Left kidney (tissue), 8 donors: ENCODE measurements at places on chromosomes 7 and 10. TPM values are rescaled to one million over a fixed set of nuclear protein-coding genes. Genes with fewer than 3 reads are reported as not detected.

DNA sequence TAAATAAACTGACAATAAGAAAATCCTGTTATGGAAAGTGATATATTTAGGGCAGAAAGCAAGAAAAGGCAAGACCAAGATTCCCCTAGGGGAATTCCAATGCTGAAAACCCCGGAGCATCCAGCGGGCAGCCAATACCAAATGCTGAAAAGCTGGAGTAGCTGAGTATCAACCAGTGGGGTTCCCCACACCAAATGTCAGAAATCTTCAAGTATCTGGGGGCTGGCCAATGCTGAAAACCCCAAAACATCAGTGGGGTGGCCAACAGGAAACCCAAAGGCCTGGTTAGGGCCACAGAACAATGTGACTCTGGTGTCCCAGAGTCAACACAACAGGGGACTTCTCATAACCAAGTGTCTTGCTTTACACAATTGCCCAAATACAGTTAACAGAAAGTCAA is 271.8 kb upstream of the CACNA2D1 start:
- DNase-seq, result no peak

DNA sequence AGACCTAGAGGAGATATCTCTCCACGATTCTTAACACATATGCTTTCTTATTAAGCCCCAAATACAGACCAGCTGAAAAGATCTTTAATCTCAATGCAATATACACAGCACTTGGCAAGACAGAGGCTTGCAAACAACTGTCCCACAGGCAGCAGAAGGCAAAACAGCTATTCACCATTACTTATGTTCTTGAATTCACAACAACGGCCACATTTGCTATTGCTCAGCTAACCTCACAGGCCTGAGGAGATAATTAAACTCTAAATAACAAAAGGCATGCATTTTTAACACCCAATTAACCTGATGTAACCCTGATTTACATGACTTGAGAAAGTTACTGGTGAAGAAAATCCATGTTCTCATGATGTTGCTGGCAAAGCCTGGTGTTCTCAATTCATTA is 216.4 kb downstream of the CRPPA start:
- no peak for DNase-seq

DNA sequence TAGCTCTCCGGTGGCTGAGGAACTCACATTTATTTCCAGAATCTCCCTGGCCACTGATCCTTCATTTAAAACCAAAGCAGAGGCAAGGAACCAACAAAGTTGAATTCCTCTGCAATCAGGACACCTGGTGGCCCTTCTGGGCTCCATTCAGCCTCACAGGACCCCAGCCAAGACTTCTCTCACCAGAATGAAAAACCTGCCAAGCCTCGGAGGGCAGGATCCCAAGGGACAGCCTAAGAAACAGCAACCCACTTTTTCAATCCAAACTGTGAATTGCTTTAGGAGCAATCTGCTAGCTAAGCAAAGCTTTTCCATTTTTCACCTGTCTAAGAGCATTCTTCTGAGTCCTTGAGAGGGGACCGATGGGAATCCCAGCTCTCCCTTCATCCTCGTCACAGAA is 34.6 kb downstream of the OAT start:
- DNase-seq, result no peak

- no peak for DNase-seq
These were observed 9.5 kb downstream of the SEMA3D start for GRCh38 chr7:85177316-85177715.

- no peak for DNase-seq
These were observed 27.1 kb downstream of the AKR1B1 start for GRCh38 chr7:134431815-134432214.

DNA sequence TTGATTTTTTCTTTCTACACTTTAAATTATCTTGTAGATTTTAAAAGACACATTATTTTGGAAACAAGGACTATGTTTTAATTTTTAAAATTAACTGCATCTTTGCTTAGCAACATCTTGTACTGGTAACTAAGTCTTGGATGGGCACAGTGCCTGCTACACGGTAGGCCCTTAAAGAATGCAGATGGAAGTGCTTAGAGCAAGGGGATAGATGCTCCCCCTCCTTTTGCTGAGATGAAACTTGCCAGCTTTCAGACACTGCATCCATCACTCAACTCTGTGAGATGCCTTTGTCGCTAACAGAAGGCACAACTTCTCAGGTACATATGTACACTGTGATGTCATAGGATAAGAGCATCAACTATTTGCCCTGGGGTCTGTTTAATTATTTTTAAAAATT is 103.9 kb downstream of the LRRC18 start:
- DNase-seq, result no peak

- DNase-seq, result no peak
These were observed 76.2 kb downstream of the CTBP2 start for GRCh38 chr10:125084191-125084613.

DNA sequence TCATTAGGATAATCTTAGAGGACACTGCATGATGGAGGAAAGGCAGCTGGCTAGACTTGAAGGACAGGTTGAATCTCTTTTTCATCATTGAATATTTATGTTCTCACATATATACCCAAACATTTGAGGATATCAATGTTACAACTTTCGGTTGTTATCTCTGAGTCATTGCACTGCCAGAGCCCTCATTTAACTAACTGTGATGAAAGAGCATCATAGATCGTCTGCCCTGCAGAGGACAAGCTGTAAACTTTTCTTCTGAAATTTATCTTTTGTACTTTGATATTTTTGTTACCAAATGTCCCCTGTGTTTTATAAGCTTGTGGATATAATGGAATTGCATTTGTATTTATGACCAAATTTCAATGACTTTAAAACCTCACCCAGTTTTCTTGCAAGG is 298.7 kb downstream of the PHF14 start:
- DNase-seq, result no peak

GRCh38 chr7:93117852-93118530 is at the start of gene SAMD9:
TSS of gene SAMD9 (minus strand) at chr7:93117979. CDS start at chr7:93106097, 11,882 bp downstream.
- peak; percentile 68 for DNase-seq

GRCh38 chr7:44324204-44324480 is 1.3 kb downstream of the CAMK2B start:
- DNase-seq, result no peak

- no peak for DNase-seq
These were observed 367.8 kb upstream of the ZMIZ1 start for GRCh38 chr10:78700816-78701520.

DNA sequence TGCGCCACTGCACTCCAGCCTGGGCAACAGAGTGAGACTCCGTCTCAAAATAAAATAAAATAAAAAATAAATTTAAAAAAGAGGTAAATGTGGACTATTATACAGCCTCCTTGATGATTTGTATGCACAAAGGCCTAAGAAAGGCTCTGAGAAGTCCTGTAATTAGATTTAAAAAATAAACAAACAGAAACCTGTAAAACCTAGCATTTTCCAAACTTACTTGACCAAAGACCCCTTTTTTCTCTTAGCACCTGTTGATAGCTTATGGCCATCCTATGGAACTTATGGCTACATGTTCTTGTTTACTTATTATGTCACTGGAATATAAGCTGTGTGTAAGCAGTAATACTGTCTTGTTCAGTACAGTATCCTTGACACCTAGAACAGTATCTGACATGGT is 5.7 kb downstream of the DNAJC2 start:
- no peak for DNase-seq

GRCh38 chr10:94524711-94525110 is 20.9 kb upstream of the HELLS start:
- DNase-seq, result no peak

GRCh38 chr10:101087965-101088364 is 26.2 kb downstream of the KAZALD1 start:
- no peak for DNase-seq

DNA sequence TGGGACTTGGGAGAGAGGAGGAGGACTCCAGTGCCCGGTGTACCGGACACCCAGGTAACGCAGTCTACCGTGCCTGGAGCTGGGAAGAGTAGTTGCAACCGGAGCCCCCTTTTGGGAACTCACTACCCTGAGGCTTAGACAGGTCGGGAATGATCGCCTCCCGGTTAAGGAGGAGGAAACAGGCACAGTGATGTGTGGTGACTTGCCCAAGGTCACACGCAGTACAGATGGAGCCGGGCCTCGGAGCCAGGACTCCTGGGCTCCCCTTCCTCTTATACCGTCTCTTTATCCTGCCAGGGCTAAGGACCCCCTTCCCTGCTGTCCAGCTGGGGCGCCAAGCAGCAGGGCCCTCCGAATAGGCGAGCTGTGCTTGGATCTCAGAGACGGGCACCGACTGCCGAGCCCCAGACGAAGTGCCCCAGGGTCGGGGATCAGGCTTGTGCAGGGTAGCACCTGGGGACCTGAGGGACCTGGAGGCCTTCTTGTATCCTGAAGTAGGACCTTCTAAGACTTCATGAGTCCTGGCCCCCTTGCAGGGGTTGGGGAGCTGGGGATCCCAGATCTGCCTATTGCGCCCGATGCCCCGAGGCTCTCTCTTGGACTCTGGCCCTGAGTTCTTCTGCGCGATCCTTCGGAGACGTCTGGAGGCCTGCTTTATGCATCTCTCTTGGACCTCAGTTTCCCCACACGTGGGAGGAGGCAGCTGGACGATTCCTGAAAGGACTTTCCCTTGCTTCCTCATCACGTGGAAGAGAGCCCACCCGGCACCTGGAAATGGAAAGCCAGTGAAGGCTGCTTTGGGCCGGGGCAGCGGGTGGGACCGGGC is 767 bp upstream of the CYP26A1 start:
- DNase-seq, result no peak

- no peak for DNase-seq
These were observed 618.7 kb downstream of the DNAJB6 start for GRCh38 chr7:157955348-157955999.

GRCh38 chr7:25847336-25848070 is 304.5 kb upstream of the NFE2L3 start:
- DNase-seq, result peak; percentile 33

SLC29A3 gene
- polyA plus RNA-seq, result 7.0 TPM

GDF2 gene
- polyA plus RNA-seq, result not detected

NODAL gene
- polyA plus RNA-seq, result 0.67 TPM

ASZ1 gene
- not detected for polyA plus RNA-seq

FAM237B gene
- polyA plus RNA-seq, result 1.1 TPM

C1QL3 gene
- polyA plus RNA-seq, result 0.40 TPM

FHIP2A gene
- 41.6 TPM for polyA plus RNA-seq
